ENCODE measurements at places on chromosomes 5 and 9.

DNA sequence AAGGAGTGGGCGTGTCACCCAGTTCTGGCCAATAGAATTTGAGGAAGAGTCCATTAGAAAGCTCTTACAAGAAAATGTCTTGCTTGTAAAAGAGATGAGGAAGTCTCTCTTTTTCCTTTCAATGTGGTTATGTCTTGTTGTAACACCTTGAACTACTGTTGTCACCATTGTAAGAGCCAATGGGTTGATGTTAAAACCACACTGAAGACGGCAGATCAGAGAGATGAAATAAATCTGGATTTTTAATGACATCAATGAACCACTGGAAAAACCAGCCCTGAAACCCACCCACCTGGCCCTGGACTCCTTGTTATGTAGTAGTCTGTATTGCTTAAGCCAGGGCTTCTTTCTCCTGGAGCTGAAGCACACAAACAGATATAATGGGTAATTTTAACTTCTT lies 83.8 kb upstream of the ERCC6L2 start:
- H3K36me3 ChIP-seq = no peaks in the 10 kb centered on the region
- H3K4me3 ChIP-seq = no peak overlapping the region
- no peak overlapping the region for H3K27ac ChIP-seq

GRCh38 chr9:136882109-136882946 lies 4.0 kb upstream of the TRAF2 start:
- H3K36me3 ChIP-seq = no peaks in the 10 kb centered on the region
- H3K4me1 ChIP-seq = peaks cover 33% of the 10 kb centered on the region
- peak overlapping the region; percentile 14 for H3K4me3 ChIP-seq
- no peaks in the 10 kb centered on the region for H3K27me3 ChIP-seq
- H3K27ac ChIP-seq = peak overlapping the region; percentile 53

DNA sequence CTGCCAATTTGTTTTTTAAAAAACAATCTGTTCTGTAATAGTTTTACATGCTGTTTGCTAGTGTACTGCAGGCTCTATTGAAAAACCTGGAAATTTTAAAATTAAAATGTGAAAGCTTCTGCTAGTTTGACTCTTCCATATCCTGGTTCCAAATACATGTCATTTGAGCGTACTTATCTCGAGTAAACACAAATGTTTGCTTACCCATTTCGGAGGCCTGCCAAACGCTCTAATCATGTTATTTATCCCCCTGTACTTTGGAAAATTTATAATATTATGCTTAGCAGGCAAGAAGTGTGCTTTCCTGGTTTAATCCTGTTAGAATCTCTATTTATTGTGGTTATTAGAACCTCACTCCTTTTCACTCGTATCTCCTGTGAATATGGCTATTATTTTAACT lies 476.8 kb upstream of the CYLC2 start:
- H3K27me3 ChIP-seq = no peaks in the 10 kb centered on the region
- no peak overlapping the region for H3K27ac ChIP-seq
- DNase-seq = no peak

DNA sequence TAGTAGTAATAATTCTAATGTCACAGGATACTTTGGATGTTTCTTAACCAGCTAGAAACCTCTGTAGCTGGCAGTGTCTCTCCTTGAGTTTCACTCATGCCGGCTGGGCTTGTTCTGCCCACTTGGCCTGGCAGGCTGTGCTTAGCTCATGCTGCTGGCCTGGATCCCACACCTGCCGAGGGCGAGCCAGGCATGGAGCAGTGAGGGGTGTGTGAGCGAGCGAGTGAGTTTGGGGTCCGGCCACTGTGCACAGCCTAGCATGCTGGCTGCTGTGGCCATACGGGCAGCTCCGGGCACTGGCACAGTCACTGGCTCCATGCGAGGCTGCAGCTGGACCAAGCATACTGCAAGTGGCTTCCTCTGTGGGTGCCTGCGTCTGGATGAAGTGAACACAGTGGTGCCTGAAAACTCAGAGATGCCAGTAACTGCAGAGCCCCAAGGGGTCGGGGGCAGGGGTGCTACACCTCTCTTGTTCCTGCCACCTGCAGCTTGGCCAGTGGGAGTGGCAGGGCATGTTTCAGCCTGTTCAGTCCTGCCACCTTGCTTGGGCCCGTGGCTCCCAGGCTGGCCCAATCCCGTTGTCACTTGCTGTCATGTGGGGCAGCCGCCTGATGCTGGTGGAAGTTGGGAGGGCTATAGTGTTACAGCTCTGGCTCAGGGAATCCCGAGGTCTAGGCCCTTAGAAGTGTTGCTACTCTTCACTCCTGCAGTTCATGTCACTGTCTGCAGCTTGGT lies 9.9 kb downstream of the FSD1L start:
- H3K4me3 ChIP-seq = peak overlapping the region; percentile 55
- peaks cover 52% of the 10 kb centered on the region for H3K4me1 ChIP-seq

DNA sequence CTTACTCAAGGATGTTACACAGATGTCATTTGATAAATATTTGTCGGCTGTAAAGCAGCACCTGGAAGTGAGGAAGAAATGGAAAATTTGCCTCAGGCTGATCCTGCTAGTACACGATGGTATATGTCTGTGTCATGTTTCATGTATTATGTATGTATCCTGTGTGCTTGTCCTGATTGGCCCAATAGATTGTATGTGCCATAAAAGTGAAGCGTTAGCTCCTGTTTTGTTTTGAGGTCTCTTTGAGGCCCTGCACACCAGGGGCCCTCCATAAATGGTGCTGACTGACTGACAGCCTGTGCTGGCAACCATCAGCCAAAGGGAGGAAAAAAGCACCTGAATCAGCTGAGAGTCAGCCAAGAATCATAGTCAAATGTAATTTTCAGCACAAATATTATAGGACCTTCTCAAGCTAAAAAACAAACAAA lies 11.8 kb upstream of the LNPEP start:
- no peak overlapping the region for H3K4me3 ChIP-seq
- no peaks in the 10 kb centered on the region for H3K27me3 ChIP-seq
- peak overlapping the region; percentile 17 for H3K27ac ChIP-seq
- peaks cover 13% of the 10 kb centered on the region for H3K4me1 ChIP-seq
- peaks cover 10% of the 10 kb centered on the region for H3K36me3 ChIP-seq

GRCh38 chr5:175288048-175288621 lies 155.8 kb downstream of the DRD1 start:
- no peak overlapping the region for H3K4me3 ChIP-seq
- no peaks in the 10 kb centered on the region for H3K36me3 ChIP-seq
- H3K27ac ChIP-seq = no peak overlapping the region
- no peaks in the 10 kb centered on the region for H3K4me1 ChIP-seq
- H3K27me3 ChIP-seq = peaks cover 50% of the 10 kb centered on the region

DNA sequence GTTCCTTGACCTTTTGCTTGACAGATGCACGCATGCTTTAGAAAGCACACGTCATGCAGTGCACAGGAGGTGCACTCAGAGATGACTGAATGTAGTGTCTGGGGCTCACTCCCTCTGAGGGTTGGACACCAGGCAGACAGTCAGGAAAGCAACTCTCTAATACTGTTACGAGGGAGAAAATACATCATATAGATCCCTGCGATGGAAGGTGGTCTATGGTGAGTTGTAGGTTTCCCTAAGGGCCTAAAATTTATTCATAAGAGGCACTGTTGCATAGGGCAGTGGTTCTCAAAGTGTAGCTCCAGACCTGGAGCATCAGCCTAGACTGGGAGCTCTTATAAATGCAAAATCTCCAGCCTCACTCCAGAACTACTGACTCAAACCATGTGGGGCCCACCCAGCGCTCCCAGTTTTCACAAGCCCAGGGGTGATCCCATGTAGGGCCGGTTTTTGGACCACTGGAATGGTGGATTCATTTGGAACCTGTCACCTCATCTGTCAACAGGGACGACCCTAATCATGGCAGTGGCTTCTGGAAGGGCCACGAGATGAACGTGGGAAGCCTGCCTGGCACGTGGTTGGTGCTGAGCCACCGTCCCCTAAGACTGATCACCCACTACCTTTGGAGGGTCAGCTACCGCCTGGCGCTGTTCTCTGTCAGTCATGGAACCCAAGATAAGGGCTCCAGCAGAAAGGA lies 16.8 kb upstream of the PHF19 start:
- H3K27me3 ChIP-seq = no peaks in the 10 kb centered on the region
- H3K4me1 ChIP-seq = peaks cover 27% of the 10 kb centered on the region
- H3K4me3 ChIP-seq = no peak overlapping the region
- DNase-seq = no peak
- no peaks in the 10 kb centered on the region for H3K36me3 ChIP-seq
- H3K27ac ChIP-seq = peak overlapping the region; percentile 72

- no peaks in the 10 kb centered on the region for H3K4me1 ChIP-seq
- DNase-seq = no peak
- no peak overlapping the region for H3K4me3 ChIP-seq
- no peaks in the 10 kb centered on the region for H3K36me3 ChIP-seq
- H3K27me3 ChIP-seq = peaks cover 34% of the 10 kb centered on the region
These were observed 21.2 kb downstream of the TRIM14 start for GRCh38 chr9:98097836-98098235.
